CD4-positive, alpha-beta T cell treated with Interleukin-12 subunit alpha and Interleukin-12 subunit beta, for 1 hour (primary cell): ENCODE measurements at places on chromosomes 2 and 18.
A peak's percentile ranks its signal among the peaks of the same experiment; 100 is the strongest.

DNA sequence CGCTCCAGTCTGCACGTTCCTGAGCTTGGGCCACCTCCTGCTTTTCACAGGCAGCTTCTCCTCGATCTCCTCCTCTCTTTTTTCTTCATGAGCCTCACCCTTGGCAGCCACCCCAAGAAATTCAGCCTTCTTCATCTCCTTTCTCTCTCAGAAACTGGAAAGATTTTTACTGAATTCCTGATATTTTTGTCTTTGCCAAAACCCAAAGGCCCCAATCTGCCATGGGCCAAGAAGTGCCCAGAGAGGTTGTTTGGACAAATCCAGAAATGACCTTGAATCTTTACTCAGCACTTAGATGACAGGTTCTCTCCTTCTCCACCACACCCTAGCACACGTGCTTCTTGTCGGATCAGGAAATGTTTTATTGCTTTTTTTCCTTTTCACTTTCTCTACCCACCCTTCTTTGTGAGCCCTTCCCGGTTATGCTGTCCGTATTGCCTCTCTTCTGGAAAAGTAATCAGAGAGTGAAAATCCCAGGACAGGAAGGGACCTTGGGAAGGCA is 134.5 kb upstream of the TNP1 start:
- DNase-seq: no peak

GRCh38 chr18:26367425-26367824 is 141.2 kb downstream of the TAF4B start:
- DNase-seq: no peak

DNA sequence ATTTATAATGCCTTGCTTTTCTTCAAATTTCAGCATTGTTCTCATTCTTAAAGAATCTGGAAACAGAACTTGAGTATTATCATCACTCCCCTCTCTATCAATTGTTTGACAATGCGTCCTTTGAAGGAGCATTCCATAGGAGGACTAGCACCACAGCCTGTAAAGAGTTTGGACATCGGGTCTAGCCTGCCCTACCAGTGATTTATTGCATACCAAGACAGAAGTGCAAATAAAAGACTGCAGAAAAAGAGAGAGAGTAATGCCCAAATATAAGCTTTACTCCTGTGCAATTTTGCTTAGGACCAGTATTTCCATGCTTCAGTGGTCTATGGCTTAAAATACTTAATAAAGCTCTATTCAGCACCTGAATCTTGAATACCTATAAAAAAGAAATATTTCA is 55.4 kb upstream of the MAP2 start:
- DNase-seq: no peak

DNA sequence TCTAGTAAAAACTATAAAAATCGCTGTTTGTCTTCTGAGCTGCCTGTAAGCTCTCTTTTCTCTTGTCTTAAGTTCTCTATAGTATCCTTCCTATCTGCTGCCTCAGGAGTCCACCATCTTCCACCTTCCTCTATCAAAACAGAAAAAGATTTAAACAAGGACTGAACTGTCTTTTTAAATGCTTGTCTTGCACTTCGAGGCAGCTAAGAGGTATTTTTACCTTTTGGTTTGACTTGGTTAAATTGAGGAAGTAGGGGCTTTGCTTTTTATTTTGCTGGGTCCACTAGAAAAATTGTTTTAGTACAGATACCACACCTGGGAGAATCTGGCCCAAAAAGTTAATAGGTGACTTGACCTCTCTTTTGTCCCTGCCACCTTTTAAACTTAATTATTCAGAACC is 12.2 kb downstream of the SESTD1 start:
- DNase-seq: no peak

DNA sequence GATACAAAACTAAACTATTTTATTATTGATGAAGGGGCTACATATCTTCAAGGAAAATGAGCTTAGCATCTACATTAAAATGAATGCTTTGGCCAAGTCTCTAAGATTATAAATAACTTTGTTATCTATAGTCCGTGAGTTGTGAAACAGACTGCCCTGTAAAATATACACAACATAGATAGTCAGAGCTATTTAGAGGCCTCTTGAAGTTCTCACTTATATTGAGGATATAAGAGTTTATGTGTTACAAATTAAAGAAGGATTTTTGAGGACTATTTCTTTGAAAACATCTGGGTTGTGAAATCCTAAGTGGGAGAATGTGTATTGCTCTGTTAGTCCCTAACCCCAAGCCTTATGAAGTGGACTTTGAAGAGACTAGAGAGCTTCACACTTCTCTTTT is 292.0 kb upstream of the CDH2 start:
- no peak for DNase-seq

- peak; percentile 10 for DNase-seq
Observed at GRCh38 chr2:12555012-12555645, 161.6 kb upstream of the TRIB2 start.

DNA sequence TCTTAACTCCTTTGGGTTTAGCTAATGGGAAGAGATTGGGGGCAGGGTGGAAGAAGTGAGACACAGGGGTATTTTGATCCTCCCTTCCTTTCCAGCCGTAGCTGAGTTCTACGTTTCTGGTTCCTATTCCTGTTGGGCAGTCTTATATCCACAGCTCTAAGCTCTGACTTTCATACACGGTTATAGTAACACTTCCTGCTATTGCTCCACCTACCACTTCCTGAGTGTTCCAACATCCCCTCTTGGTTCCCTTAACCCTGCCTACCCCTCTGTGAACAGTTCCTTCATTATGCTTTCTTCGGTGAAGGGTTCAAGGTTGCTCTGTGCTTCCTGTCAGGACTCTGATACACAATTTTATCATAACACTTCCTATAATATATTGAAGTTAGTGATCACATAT is 205.1 kb downstream of the DNAH7 start:
- DNase-seq: no peak

DNA sequence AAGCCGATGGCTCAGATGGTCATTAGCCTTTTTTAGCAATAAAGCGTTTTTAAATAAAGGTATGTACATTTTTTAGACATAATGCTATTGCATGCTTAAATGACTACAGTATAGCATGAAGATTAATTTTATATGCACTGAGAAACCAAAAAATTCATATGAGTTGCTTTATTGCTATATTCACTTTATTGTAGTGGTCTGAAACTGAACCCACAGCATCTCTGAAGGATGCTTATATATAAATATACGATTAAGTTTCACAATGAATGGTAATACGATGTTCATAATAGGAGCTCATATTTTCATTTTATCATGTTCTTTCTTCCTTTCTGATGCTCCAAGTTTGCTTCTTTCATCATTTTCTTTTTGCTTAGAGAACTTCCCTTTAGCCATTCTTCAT is 132.8 kb downstream of the DNAH6 start:
- no peak for DNase-seq
